ENCODE measurements at places on chromosomes 6 and 20. TPM values are rescaled to one million over a fixed set of nuclear protein-coding genes. Genes with fewer than 3 reads are reported as not detected.

LPA gene
- total RNA-seq = 4.4 TPM

- no peak for DNase-seq
These were observed 3.7 kb downstream of the MRPS18A start for GRCh38 chr6:43683708-43684455.

DNA sequence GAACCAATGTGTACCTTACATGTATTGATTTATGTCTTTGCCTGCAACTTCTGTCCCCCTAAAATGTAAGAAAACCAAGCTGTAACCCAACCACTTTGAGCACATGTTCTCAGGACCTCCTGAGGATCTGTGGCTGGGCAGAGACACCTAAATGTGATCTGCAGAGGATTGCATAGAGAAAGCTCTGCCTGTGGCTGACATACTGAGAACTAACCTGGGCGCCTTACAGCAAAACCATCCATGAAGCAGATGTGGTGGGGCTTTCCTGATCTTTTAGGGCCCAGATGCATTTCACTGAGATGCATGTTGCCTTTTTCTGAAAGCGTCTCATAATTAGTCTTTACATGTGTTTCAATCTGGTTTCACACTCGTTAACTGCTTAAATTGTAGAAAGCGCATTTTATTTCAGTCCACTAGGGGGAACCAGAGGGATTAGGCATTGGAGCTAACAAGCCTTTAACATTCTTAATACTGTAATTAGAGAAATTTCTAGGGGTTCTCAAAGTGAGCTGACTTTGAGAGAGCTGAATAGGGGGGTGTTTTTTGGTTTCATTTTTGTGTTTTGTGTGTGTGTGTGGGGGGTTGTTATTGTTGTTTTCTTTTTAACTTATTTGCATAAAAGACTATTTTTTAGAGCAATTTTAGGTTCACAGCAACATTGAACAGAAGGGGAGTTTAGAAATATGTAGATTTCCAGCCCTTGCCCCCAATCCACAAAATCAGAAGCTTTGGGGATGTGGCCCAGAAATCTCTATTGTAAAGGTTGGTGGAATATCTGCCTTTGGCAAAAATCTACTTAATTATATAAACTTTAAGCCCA is 50.9 kb upstream of the FAM184A start:
- DNase-seq = peak; percentile 45

- DNase-seq = no peak
These were observed 51.2 kb upstream of the GMPR start for GRCh38 chr6:16187176-16187575.

DNA sequence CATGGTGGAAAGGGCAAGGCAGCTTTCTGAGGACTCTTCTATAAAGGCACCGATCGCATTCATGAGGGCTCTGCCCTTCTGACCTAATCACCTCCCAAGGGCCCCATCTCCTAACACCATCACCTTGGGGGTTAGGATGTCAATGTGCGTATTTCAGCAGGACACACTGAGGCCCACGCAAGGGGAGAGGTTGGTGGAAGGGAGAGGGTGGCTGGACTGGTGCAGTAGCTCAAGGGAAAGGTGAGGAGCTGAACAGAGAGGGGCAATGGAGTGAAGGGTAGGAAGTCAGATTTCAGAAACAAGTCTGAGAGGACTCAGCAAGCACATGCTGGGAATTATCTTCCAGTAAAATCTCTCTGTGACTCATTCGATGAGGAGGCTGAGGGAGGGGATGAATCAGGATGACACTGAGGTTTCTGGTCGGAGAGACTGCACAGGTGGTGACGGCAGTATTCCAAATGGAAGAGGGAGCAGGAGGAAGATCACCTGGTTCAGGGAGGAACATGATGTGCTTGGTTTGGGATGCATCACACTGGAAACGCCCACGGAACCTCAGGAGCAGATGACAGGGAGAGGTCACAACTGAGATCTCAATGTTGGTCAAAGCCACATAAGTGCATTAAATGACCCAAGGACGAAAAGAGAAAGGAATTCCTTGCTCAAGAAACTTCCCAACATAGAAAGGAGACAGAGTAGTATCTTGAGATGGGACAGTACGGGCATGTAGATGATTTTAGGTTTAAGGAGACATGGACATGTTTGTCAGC is 67.1 kb downstream of the TFAP2A start:
- no peak for DNase-seq

PGC gene
- total RNA-seq = 0.36 TPM

DNA sequence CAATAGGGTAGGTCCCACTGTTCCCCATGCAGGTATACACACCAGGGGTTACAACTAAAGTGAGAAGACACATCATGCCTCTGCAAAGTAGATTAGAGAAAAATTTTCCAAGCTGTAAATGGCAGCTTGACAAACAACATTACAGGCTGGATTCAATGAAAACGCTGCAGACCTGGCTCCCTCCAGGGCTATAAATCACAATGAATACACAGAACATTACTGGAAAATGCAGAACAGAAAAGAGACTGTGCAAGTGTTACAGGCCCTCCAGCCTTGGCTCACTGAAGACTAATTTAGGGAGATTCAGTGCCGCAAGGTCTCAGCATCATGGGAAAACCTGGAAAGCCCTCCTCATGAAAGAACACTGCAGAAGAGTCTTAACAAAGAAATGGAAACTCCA is 207.8 kb downstream of the KHDC1L start:
- no peak for DNase-seq

DNA sequence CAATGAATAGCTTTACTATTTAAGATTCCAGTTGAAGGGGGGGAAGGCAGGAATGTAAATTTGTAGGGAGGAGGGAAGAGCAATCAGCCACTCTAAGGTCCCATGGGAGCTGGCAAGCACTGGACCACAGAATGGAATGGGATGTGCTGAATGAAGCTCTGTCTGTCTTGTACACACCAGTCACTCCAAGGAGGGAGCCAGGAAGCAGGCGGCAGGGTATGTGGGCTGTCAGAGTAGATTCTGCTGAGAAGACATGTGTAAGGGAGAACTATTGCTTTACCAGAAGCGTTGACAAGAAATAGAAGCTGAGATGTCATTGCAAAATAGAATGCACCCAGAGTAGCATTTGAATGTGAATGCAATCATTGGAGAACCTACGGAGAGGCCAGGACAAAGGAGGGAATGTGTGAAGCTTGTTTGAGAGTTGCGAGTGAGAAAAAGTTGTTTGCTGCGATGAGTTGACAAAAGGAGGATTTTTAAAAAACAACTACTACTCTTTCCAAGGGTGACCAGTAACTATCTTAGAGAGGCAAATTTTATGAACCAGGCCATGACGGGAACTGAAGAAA is 25.2 kb upstream of the PDE7B start:
- no peak for DNase-seq

DNA sequence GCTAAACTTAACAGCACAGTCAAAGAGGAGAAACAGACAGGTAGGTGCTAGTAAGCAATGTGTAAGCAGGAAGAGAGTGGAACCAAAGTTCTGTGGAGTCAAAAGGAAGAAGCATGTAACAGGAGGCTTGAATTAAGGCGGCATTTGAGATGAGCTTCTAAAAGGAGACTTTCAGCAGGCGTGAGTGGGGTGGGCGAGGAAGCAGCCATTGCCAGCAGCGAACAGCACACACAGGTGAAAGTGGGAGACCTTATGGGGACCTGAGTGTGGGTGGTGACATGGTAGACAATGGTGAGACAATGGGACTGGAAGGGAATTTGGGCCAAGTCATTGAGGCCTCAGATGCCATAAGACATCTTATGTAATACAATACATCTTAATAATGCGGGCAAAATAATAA is 195.0 kb downstream of the PAX1 start:
- DNase-seq = no peak

GRCh38 chr20:60138256-60139220 is 180.3 kb downstream of the CDH26 start:
- no peak for DNase-seq
